ENCODE measurements at places on chromosomes 5 and 9.

DNA sequence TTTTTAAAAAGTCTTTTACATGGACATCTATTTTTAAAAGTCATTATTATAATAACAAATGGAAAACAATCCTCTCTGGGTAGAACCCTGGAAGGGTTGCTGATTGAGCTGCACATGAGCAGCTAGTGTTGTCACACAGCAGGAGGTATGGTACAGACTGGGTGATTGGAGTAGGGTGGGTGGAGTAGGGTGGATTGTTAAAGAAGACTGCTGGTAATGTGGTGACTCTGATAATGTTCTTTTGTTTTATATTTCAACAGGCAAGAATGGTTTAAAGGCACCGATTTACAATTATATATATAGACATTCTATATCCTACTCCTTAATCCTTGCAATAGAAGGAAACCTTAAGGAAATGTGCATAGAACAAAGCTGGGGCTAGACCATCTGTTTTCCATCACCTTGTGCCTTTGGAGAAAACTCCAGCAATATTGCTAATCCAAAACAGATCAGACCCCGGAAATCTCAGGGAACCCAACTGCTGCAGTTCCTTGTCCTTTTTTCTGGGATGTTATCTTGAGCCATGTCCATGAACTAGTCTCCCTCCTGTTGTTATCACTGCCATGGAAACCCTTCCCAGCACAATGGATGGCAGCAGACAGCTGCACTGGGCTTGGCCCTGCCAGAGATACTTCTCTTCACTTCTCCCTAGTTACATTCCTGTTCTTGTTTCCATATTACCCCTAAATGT, 129.7 kb downstream of the YIPF5 start:
- no peak for DNase-seq

- no peak for DNase-seq
These were observed 219.2 kb downstream of the ENC1 start for GRCh38 chr5:74421377-74421776.

DNA sequence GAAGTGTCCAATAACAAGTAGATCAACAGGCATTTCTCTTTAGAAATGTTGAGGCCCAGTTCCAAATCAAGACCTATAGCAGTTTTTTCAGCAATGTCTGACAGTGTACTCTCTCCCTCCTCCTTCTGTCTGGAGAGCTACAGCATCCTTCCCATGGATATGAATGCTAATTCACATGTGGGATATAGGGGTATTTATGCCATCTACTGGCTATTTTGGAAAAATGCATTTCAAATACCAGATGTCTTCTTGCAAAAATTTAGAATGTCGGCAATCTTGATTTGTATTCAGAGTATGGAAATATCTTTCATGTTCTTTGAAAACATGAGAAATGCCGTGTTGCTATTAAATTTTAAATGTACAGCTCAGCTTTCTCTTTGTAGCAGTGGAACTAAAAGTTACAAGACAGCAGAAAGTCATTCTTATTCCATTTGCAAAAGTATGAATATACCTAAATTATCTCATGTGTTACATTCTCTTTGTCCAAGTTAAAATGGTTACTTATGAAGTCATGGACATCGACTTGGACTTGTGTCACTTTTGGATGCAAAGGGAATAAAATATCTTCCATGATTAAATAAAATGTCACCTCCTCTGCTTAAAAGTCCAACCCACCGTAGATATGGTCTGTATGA, 647.8 kb downstream of the TAF11L14 start:
- no peak for DNase-seq

DNA sequence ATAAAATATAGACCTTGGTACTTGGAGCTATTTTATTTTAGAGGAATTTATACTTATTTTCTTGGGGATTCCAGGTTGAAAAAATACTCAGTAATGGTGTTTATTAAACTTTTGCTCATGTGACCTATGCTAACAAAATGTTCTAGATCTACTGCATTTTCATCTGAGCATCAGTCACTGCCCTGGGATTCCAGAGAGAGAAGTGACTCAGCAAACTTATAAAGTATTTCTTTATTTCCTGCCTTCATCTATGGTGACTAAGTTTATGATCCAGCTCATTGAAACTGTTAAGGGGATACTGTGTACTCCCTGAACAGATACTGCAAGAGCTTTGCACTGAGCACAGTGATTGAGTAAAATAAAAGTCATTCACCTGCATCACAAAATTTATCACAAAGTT, 298.5 kb upstream of the CDH18 start:
- no peak for DNase-seq

DNA sequence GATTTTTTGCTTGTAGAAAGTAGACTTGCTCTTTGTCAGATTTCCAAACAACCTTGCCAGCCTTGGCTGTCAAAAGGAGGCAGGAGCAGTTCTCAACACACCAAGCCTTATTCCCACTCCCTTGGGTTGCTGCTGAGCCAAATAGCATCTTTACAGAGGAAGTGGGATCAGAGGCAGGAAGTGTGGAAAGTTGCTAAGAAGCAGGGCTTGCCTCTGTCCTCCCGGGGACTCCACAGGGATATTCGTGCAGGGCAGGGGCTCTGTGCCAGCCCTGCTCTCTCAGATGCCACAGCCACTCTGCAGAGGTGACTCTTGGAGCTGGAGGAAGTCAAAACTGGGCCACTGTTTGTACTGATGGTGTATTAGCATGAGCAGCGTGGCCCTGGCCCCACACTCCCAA, 24.3 kb downstream of the PTPDC1 start:
- no peak for DNase-seq

DNA sequence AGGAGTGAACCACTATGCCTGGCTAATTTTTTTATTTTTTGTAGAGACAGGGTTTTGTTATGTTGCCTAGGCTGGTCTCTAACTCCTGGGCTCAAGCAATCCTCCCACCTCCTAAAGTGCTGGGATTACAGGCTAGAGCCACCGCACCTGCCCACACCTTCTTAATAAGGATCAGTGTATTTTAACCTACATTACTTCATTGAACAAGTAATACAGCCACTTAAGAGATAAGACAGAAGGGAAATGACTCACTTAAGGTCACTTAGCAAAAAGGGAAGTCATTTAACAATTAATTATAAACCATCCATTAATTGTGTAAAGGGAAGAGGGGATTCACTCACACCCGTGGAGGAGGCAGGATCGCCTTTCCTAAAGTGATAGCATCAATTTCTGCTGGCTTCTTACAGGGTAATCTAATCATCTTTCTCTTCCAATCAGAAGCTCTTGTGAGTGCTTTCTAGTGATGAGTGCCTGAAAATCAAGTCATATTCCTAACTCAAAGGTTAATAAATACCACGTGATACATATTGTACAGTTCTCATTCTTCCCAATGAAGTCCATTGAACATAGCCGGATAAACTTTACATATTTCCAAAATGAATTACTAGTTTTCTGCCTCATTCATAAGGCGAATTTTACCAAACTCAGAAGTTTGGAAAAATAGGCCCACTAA, 3.5 kb downstream of the FBXW11 start:
- no peak for DNase-seq

- no peak for DNase-seq
These were observed 277.6 kb upstream of the TNC start for GRCh38 chr9:115395511-115396021.

- no peak for DNase-seq
These were observed 78.5 kb downstream of the SH3TC2 start for GRCh38 chr5:148984345-148984744.

DNA sequence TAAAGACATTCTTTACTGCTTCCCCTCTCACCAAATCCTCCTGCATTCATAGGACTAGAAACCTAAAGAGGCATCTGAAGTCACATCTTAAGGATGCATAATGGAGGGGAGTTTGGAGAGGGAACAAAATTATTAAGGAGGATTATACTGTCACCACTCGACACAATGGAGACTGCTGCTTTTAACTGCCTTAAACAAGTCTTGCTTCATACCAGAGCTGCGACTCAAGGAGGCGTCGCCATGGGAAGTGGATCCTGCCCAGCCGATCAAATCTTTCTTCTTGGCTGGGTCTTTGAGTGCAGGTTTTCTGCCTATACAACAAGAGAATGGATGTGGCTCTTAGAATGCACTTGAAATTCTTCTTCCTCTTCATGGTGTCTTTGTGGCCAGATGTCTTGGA, 66.7 kb upstream of the FOXE1 start:
- DNase-seq, result no peak

GRCh38 chr5:77871946-77872345, 95.8 kb upstream of the TBCA start:
- no peak for DNase-seq

DNA sequence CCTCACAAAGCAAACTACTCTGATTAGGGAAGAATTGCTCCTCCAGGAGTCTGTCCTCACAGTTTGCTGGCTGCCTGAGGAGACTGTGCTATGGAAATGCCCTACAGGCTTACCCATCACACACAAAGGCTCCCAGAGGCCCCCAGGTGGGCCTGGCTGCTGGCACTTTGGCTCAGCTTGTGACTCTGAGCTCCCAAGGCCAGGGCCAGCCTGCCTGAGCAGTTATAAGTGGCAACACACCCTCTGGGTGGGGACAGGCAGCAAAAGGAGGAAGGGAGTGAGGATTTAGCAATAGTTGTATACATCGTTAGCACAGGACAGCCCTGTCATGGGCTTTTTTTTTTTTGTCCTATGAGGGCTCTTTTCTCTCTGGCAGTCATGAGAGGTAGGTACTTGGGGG, 103.5 kb downstream of the DAPK1 start:
- DNase-seq, result no peak

- no peak for DNase-seq
These were observed 124.0 kb downstream of the EFNA5 start for GRCh38 chr5:107546719-107547118.

GRCh38 chr5:143055596-143056338, 285.6 kb downstream of the ARHGAP26 start:
- DNase-seq, result no peak

DNA sequence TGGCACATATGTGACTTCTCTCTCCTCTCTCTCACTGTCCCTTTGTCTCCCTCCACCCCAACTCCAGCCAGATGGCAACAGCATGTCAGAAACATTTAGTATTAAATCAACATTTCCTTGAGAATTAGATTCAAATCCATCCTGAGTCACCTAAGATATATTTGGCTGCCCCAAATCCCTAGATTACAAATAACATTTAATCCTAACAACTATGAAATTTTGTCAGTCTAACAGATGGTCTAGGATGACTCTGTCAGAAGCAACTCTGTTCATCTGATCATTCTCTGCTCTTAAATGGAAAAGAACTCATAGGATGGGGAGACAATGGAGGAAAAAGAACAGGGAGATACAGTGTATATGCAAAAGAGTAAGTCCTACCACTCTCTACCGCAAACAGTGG, 201.2 kb downstream of the TSSK1B start:
- DNase-seq, result no peak

DNA sequence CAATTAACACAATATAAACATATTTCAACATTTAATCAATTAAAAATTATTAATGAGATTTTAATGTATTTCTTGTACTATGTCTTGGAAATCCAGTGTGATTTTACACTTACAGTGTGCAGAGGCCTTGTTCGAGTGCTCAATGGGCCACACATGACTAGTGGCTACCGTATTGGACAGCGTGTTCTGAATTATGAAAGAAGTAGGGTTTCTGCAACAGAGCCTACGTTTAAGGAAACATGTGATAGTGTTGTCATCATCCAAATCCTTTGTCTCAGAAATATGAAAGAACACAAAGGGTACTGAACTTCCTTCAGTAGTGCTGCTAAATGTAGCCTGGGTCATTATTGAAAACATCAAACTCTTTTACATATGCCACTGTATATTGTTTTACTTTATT, 29.5 kb downstream of the NPR3 start:
- DNase-seq, result no peak

- DNase-seq, result no peak
These were observed 152.5 kb downstream of the MUSK start for GRCh38 chr9:110821064-110821463.

GRCh38 chr5:82365744-82366228, 87.6 kb upstream of the RPS23 start:
- no peak for DNase-seq

DNA sequence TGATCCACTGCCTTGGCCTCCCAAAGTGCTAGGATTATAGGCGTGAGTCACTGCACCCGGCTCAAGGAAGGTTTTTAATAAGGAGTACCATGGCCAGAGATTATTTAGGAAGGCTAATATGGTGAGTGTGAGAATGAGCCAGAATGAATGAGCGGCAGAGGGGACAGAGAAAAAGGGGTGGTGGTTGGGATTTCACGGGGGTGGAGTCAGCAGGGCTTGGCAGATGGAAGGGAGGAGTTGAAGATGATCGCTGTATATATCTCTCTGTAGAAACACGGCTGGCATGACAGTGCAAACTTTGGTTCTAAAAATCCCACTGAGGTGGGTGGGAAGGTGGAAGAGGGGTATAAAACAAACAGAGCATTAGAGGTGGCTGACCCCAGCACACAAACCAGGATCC, 176.7 kb upstream of the TBC1D2 start:
- DNase-seq, result no peak

- no peak for DNase-seq
These were observed 215.7 kb upstream of the GLRA1 start for GRCh38 chr5:152140347-152140746.

GRCh38 chr9:100591639-100592412, 13.9 kb downstream of the CAVIN4 start:
- no peak for DNase-seq

GRCh38 chr5:168681556-168682183, 102.5 kb upstream of the PANK3 start:
- DNase-seq, result no peak

DNA sequence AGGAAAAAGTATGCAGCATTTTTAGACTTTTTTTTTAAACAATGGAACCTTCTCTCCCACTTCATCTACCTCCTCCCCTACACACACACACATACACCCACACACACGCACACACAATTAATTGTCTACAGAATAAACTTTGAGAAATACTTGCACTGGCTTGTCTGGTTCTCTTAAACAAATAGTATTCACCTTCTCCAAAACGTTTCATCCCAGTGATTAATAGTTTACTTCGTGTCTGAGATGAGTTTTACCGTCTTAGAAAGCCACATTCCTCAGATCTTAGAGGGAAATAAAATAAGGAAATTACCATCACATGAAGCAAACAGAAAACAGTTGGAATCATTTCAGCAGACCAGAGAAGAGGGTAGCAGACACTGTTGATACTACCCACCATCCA, 570.6 kb upstream of the CLINT1 start:
- DNase-seq, result no peak

DNA sequence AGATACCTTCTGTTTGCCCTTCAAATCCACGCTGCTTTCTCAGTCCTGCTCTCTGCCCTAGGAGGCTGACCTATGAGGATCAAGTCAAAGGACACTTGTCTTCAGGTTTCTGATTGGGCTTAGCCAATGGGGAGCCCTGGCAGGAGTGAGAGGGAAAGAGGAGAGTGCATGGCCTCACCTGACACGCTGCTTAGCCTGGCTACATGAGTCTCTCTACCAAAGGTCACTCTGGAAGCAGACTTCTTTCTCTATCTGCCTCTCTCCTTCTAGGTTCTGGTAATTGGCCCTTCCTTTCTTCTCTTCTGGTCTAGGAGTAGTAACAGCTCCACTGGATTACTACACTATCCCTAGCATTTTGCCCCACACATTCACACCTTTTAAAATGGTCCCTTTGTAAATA, 13.1 kb downstream of the ARSB start:
- no peak for DNase-seq

- no peak for DNase-seq
These were observed 254.3 kb downstream of the ZSWIM6 start for GRCh38 chr5:61586096-61587084.

All from GM04503 (cell line).